ENCODE measurements at places on chromosomes 6 and 20. TPM values are rescaled to one million over a fixed set of nuclear protein-coding genes. Genes with fewer than 3 reads are reported as not detected.

DNA sequence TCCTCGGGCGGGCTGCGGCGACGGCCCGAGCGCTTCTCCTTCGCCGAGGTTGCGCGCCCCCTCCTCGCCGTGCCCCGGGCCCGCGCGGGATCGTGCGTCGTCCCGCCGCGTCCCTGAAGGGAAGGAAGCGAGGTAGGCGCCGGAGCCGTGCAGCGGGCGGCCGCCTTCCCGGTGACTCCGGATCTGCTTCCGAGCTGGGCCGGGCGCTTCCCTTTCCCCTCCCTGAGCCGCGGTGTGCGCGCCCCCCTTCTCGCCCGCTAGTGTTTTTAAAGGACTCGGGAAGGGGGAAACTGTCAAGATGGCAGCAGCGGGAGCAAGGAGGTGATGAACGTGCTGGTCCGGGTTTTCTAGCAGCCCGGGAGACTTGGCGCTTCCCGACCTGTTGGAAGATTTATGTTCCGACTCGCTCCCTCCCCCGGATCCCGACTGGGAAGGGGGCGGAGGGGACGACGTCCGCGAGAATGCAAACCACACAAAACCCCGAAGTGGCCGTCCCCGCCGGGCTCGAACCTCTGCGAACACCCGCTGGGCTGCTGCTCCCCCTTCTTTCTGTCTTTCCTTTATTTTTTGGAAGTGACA, 744 bp upstream of the FOXO3 start:
- H3K4me3 ChIP-seq = peak overlapping the region; percentile 68
- peak; percentile 92 for DNase-seq
- H3K36me3 ChIP-seq = no peaks in the 10 kb centered on the region
- peaks cover 47% of the 10 kb centered on the region for H3K4me1 ChIP-seq
- peak overlapping the region; percentile 99 for H3K27ac ChIP-seq

DNA sequence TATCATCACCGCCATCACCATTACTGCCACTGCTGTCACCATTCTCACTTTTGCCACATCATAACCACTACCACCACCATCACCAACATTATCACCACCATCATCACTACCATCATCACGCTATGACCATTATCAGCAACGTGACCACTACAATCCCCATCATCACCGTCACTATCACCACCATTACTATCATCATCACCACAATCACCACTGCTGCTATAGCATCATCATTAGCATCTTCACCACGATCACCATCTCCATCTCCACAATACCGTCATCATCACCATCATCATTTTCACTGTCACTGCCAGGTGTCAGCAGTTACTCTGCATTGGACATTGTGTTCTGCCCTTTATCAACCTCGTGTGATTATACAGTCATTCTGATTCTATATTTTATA, 19.0 kb downstream of the CST4 start:
- H3K27ac ChIP-seq = no peak overlapping the region
- no peaks in the 10 kb centered on the region for H3K36me3 ChIP-seq
- DNase-seq = no peak
- H3K27me3 ChIP-seq = no peaks in the 10 kb centered on the region

- H3K4me1 ChIP-seq = peaks cover 16% of the 10 kb centered on the region
- DNase-seq = no peak
- no peak overlapping the region for H3K4me3 ChIP-seq
- peak overlapping the region; percentile 41 for H3K27ac ChIP-seq
These were observed 16.7 kb upstream of the LMBRD1 start for GRCh38 chr6:69813508-69813907.

- DNase-seq = no peak
- H3K27me3 ChIP-seq = peaks cover 11% of the 10 kb centered on the region
- peak overlapping the region; percentile 51 for H3K4me3 ChIP-seq
- H3K27ac ChIP-seq = peak overlapping the region; percentile 30
- no peaks in the 10 kb centered on the region for H3K36me3 ChIP-seq
These were observed 803 bp upstream of the ADGRG6 start for GRCh38 chr6:142300758-142301650.

Gene NOX3
- total RNA-seq = not detected

Gene HCRTR2
- total RNA-seq = not detected

DNA sequence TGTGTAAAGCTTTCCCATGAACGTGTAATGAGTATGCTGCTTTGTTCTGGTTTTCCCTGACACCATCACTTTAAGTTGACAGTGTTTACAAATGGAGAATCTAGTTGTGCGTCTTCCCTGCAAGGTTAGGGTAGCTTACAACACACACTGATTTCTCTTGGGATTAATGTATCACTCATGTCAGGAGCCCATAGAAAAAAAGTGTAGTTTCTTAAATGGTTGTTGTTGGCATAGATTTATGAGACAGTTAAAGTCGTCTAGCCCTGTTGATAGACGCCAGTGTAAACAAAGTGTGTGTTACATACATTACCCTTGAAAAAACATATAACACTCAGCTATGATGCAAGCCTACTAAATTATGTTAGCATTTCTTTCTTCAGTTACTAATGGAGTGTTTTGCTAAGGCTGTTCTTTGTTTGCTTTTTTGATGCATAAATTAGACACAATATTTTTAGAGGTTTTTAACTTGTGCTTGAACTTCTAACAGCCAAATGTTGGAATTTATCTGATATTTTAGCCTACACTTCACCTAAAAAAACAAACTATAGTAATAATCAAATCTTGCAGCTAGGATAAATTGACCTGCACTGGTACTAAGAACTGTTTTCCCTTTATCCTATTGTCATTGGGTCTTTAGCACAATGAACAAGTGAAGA, 88.6 kb downstream of the RNF217 start:
- DNase-seq = no peak
- H3K36me3 ChIP-seq = peaks cover 10% of the 10 kb centered on the region
- no peaks in the 10 kb centered on the region for H3K4me1 ChIP-seq
- H3K4me3 ChIP-seq = no peak overlapping the region

- no peaks in the 10 kb centered on the region for H3K27me3 ChIP-seq
- DNase-seq = no peak
- no peaks in the 10 kb centered on the region for H3K36me3 ChIP-seq
- no peak overlapping the region for H3K27ac ChIP-seq
These were observed 27.8 kb upstream of the MYCT1 start for GRCh38 chr6:152669895-152670294.

DNA sequence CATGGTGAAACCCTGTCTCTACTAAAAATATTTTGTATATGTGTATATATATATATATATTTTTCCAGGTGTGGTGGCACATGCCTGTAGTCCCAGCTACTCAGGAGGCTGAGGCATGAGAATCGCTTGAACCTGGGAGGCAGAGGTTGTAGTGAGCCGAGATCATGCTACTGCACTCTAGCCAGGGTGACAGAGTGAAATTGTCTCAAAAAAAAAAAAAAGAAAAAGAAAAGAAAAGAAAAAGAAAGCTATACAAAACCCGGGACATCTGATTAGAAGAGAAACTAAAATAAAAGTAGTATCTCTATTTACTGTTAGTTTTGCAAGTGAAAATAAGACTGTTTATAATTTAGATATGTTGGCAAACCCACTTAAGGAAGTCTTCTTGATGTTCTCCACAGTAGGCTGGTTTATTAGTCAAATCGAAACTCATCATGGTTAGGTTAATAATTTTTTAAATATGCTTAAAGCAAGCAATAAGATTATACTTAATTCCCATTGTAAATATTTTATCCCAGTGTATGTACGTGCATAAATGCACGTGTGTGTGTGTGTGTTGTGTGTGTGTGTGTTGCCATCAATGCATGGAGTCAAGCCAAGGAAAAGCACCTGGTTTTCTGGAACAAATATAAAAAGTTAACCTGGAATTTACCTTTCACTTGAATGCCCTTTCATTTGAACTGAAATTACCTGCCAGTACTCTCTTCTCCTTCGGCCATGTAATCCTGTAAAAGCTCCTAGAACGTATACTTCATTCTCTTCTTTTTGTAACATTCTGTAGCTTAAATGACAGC, 7.1 kb downstream of the VNN2 start:
- H3K36me3 ChIP-seq = peaks cover 17% of the 10 kb centered on the region
- no peak overlapping the region for H3K4me3 ChIP-seq

- H3K27me3 ChIP-seq = no peaks in the 10 kb centered on the region
- no peak overlapping the region for H3K27ac ChIP-seq
- no peaks in the 10 kb centered on the region for H3K36me3 ChIP-seq
- no peak for DNase-seq
These were observed 189.7 kb downstream of the PACRG start for GRCh38 chr6:162917506-162917905.

- H3K27ac ChIP-seq = peak overlapping the region; percentile 93
- DNase-seq = no peak
- H3K4me1 ChIP-seq = peaks cover 28% of the 10 kb centered on the region
- no peaks in the 10 kb centered on the region for H3K36me3 ChIP-seq
- no peaks in the 10 kb centered on the region for H3K27me3 ChIP-seq
These were observed 622 bp downstream of the MRGBP start for GRCh38 chr20:62796699-62797491.

DNA sequence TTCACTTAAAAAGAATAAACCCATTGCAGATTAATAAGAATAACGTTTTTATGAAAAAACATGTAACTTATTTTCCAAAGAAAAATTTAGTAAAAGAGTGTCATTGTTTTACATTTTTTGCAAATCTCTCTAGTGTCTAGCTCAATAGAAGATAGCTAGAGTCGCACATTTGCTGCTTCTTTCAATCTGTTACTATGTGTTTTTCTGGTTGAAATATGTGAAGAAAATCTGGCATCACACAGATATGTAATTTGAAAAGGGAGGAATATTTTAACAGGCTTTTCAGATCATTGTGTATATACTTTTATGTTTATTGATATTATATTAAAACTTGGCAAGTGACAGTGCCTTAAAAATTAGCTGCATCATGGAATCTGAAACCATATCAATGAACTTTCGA, 9.1 kb downstream of the CCN6 start:
- H3K36me3 ChIP-seq = no peaks in the 10 kb centered on the region
- no peaks in the 10 kb centered on the region for H3K4me1 ChIP-seq
- no peak for DNase-seq
- H3K27me3 ChIP-seq = no peaks in the 10 kb centered on the region

Gene FOXS1
- 2.4 TPM for total RNA-seq

DNA sequence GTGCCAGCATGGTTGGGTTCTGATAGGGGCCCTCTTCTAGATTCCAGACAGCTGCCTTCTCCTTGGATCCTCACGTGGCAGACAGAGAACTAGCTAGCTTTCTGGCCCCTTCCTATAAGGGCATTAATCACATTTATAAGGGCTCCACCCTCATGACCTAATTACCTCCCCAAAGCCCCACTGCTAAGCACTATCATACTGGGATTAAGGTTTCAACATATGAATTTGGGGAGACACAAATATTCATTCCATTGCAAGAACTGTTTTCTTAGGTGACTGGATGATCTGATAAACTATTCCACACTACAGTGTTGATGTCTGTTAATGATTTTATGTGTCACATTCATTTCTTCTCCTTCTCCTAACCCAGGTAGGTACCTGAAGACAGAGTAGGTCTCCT, 135.8 kb upstream of the COL21A1 start:
- H3K4me3 ChIP-seq = no peak overlapping the region
- no peak for DNase-seq
- H3K27ac ChIP-seq = no peak overlapping the region
- H3K36me3 ChIP-seq = no peaks in the 10 kb centered on the region
- H3K4me1 ChIP-seq = no peaks in the 10 kb centered on the region

- H3K4me1 ChIP-seq = no peaks in the 10 kb centered on the region
- no peak overlapping the region for H3K4me3 ChIP-seq
- no peaks in the 10 kb centered on the region for H3K27me3 ChIP-seq
- H3K27ac ChIP-seq = no peak overlapping the region
These were observed 39.4 kb upstream of the NNAT start for GRCh38 chr20:37481610-37482009.

DNA sequence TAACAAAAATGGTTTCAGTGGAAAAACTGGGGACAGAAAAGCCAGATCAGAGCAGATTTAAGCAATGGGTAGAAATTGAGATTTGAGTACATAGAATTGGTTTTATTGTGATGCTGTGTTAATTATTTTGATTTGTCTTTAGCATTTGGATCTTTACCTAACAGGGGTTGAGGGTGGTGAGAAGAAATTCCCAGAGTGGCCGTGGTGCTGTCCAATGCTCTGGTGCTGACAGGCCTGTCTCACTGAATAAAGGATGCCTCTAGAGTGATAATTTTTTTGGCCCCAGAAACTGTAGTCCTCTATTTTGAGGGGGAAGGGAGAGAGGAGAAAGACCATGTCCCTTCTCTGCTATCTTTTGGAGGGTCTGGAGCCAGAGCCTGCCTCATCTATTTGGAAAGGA, 79.1 kb downstream of the LYRM2 start:
- no peaks in the 10 kb centered on the region for H3K36me3 ChIP-seq
- H3K4me1 ChIP-seq = no peaks in the 10 kb centered on the region
- no peak for DNase-seq
- no peak overlapping the region for H3K27ac ChIP-seq

Gene CLVS2
- total RNA-seq = not detected

DNA sequence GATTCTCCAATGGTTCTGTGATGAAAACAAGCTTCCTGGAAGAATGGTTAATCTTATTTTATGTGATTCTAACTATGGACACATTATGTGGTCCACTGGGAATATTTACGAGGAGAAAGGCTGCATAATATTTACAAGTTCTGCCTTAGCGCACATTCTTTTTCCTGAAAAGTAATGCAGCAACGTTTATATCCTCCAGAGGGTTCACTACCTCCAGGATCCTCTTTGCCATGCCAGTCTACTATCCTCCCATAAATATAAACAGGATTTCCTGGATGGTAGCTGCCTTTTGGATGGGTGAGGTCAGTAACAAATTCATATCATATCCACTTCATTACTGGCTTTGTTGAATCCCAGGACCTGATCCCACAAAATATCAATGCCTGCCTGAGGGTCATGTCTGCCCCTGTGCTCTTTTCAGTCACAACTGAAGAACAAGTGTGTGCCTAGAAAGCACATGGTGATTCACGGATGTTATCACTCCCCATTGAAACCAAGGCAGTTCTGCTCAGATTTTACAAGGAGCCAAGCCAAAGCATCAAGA, 30.4 kb downstream of the ADGRF5 start:
- no peaks in the 10 kb centered on the region for H3K27me3 ChIP-seq
- H3K27ac ChIP-seq = no peak overlapping the region
- no peak overlapping the region for H3K4me3 ChIP-seq
- no peak for DNase-seq
- no peaks in the 10 kb centered on the region for H3K4me1 ChIP-seq

DNA sequence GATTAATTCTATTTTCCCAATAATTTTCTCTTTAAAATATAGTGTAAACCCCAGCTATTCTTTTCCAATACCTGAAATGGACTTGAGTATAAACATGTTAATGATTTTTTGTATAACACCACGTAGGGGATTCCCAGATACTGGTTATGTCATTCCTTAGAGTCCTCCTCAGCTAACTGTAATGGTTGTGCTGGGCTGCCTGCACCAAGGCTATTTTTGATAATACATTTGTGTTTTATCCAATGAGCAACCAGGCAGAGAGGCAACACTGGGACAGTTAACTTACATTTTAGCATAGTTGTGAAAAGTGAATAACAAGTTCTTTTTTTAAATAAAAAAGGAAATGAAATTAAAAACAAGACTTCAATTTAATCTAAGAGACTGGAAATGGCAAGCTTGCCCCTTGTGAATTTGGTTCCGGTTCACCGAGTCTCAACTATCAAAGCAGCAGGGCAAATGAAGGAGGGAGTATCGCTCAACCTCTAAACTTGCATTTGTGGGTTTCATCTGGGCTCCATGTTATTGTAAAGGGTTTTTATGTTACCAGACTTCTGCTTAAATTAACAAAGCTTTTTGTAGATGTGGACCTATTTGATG, 18.8 kb upstream of the BACH2 start:
- no peak for DNase-seq
- no peaks in the 10 kb centered on the region for H3K36me3 ChIP-seq
- H3K27ac ChIP-seq = peak overlapping the region; percentile 61
- no peaks in the 10 kb centered on the region for H3K27me3 ChIP-seq
- H3K4me3 ChIP-seq = no peak overlapping the region

Gene ZNF831
- 14.6 TPM for total RNA-seq

Gene RPP21
- 24.3 TPM for total RNA-seq

Data from spleen (tissue), 13 donors.